Aorta (tissue), 5 donors: ENCODE measurements at places on chromosomes 11 and 22.

- DNase-seq = peak; percentile 15
These were observed 20.8 kb downstream of the CRKL start for GRCh38 chr22:20937794-20938671.

- no peak for DNase-seq
These were observed 10.2 kb upstream of the OAF start for GRCh38 chr11:120200677-120201076.

- no peak for DNase-seq
These were observed 67.0 kb downstream of the BCL2L13 start for GRCh38 chr22:17705546-17705945.

- DNase-seq = no peak
These were observed 130.1 kb upstream of the DDI1 start for GRCh38 chr11:103906291-103906867.

GRCh38 chr11:134359646-134360045 is 27.9 kb downstream of the GLB1L2 start:
- no peak for DNase-seq

GRCh38 chr22:50271519-50271970 is 1.4 kb upstream of the MAPK11 start:
- peak; percentile 88 for DNase-seq

DNA sequence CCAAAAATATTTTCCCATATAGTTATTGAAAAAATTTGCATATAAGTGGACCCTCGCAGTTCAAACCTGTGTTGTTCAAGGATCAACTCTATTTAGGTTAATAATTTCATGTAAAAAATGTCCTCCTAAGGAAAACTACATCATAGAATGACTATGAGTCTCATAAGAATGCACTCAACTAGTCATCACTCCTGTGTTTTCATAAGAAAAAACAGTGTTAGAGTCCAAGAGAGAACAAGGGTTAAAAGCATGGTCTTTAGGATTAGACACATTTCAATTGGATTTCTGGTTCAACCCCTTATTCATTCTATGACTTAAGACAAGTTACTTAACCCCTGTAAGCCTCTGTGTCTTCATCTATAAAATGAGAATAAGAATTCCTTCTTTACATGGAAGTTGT is 5.1 kb downstream of the PARVA start:
- DNase-seq = no peak

DNA sequence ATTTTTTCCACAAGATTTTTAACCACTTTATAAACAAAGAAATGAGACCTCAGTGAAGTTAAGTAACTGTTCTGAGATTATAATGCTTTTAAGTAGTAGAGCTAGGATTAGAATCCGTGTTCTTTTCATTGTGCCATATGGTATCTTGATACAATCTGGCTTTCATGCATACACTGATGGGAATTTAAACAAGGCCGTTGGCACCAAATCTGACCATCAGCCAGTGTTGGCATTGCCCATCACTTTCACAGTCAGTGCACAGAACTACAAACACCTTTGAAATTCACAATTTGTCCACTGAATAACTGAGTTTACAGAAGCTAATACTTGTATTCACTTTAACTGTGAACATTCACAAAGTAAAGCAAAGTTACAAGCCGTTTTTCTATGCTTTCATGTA is 1228.0 kb downstream of the TBC1D22A start:
- no peak for DNase-seq

DNA sequence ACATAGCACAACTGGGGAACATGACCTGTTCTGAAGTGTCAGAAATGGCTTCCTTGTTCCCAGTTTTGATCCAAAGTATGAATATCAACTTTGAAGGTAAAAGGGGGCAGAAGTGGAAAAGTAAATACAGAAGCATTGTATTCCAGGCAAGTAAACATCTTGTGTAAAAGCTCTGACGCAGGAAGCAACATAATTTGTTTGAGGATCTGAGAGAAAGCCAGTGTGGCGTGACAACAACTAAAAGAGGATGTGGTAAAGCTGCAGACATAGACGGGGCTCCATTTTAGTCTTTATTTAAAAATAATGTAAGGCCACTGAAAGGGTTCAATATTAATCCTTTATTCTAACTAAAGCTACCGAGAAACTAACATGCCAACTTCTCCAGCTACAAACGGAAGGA is 310.2 kb downstream of the DLG2 start:
- DNase-seq = no peak

DNA sequence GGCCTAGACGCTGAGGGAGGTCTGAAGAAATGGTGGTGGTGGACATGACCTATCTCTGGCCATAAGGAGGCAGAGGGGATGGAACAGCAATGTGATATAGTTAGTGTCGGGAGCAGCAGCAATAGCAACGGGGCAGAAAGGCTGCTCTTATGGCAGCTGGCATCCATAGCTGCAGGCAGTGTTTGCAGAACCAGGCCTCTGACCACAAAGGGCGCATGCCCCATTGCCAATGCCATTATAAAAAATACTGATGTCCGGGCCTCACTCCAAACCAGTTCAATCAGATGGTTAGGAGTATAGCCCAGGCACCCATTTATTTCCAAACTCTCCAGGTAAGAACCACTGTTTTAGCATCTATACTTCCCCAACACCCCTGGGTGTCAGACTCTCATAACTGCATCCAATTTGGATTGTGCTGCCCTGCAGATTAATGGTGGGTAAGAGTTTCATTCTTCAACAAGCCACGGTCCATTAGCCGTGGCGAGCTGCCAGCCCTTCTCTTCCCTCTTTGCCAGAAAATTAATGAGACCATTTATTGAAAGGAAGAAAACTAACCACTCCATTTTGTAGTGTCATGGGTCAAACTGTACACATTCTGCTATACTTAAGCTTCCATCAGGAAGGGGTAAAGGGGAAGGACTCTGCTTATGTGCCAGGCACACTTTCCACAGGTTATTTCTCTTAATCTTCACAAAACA is 72.8 kb upstream of the SPON1 start:
- no peak for DNase-seq
